NK-92 treated with Interleukin-12 subunit alpha and Interleukin-12 subunit beta, amount 100 ng/mL, for 24 hours (cell line): ENCODE measurements at places on chromosomes 5 and 9.

GRCh38 chr5:4639946-4640345, 500.2 kb upstream of the ADAMTS16 start:
- no peak for DNase-seq

- DNase-seq = no peak
Observed at GRCh38 chr9:82498541-82499317, 510.2 kb downstream of the SPATA31D1 start.

DNA sequence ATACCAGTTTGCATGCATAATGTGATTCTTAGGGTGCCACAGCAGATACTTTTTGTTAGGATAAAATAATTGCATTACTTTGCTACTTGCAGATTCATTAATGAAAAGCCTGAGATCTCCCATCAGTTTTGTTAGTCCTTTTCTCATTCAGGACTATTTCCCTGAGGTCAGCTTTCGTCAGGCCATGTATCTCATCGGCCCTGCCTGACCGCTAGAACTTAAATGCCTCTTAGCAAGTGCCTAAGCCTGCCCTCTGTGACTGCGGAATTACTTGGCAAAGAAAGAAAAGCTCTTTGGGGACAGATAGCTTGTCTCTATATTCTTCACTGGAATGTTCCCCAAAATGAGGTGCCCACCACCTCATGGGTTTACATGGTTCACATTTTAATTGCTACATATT, 147.8 kb downstream of the KCTD16 start:
- no peak for DNase-seq

- no peak for DNase-seq
Observed at GRCh38 chr5:143644727-143645126, 167.2 kb upstream of the HMHB1 start.

DNA sequence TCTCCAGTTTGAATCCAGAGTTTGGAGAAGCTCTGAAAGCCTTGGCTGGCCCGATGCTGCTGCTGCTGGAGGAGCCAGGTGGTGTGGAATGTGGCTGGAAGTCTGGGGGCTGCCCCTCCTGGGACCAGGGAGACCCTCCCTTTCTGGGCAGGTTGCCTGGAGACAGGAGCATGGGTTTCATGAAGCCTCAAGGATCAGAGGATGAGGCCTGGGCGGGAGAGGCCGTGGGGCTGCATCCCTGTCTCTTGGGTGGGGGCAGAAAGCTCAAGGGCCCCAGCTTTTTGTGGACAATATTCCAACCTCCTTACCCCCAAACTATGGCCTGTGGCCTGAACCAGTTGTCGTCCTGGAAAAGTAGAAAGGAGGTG, 10.1 kb downstream of the FGF18 start:
- DNase-seq = no peak

DNA sequence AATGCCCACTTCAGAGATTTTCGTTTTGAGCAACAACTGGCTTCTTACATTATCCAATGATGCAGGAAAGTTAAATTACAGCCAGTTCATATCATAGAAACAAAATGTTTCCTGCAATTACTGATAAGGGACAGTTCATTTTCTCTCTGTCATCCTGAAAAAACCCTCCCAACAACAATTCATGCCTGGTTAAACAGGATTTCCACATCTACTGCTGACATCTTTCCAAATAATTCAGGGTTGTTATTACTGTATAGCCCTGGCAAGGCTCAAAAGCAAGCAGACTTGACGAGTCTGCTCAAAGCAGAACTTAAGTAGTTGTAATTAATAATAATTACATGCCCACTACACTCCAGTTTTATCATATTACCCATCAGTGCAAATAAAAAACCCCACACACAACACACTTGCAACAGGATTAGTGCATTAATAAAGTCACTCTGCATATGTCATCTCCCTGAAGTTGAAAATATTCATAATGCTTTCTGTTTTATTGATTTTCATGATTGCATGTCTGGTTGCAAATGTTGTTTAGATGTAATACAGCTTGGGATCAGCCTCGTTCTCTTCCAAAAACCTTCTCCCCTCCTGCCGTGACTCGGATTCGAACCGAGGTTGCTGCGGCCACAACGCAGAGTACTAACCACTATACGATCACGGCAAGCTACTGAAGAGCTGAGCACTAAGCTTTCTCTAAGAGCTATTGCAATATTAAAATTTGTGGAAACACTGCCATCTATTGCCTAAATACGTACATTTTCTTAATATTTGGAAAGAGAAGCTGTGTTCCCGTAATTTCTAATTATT, 119.6 kb upstream of the NFIB start:
- no peak for DNase-seq

- no peak for DNase-seq
Observed at GRCh38 chr5:142795251-142795650, 25.1 kb downstream of the ARHGAP26 start.

DNA sequence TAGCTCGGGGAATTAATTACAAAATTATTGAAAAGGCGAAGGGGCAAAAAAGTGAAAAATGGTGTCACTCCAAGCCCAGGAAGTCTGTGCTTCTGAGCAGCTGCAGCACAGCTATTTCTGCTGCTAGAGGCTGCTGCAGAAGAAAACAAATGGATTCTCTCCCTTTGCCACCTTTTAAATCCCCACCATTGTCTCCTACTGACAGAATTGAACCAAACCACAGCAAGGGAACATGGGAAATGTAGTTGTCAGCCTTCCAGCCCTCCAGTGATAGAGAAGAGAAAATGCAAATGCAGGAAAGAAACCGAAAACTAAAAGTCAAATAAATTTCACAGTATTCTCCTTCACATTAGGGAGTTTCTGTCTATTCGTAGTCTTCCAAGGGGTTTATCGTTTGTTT, 33.4 kb upstream of the CDC42SE2 start:
- no peak for DNase-seq
